ENCODE measurements at places on chromosomes 11 and 22.

DNA sequence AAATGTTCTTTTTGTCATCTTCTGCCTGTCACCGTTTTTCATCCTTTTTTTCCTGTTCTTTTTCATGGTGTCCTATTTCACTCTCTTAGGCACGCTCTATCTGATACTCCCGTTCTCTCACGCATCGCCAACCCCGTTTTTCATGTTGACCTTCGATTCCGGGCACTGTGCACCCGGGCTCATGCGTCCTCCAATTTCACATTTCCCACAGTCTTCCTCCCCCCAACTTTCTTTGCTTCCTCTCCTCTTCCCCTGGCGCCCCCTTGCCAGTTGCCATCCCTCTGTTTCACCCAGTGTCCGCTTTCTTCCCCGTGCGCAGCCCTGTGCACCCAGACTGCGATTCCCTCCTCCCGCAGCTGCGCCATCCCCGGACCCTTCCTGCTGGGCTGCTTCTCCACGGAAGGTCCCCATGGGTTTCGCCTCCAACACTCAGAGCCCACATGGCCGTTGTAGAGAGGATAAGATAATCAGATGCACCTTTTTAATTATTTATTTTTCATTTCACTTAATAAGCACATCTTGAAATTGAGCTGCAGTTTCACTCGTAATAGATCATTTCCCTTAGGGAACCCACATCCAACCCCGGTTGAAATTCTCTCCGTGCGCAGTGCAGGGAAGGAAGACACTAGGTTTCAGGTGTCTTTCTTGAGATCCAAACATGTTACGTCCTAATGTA lies 791.1 kb downstream of the NTM start:
- no peak for DNase-seq

- DNase-seq, result no peak
These were observed 131.4 kb upstream of the UBASH3B start for GRCh38 chr11:122523846-122524805.

DNA sequence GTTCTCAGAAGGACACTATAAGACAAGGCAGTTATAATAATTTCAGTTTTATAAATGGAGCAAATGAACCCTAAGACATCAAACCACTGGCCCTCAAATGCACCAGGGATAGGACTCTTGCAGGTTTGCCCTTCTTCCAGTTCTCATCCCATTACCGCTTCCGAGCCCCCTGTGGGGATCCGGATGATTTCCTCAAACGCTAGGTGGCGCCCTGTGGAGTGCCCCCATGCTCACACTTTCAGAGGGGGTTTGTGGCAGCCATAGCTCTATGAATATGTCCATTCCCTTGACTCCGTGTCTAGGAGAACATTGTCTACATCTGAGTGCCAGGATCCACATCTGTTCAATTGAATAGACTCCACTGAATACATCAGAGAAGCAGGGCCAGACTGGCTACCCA lies 816.3 kb downstream of the NTM start:
- no peak for DNase-seq

DNA sequence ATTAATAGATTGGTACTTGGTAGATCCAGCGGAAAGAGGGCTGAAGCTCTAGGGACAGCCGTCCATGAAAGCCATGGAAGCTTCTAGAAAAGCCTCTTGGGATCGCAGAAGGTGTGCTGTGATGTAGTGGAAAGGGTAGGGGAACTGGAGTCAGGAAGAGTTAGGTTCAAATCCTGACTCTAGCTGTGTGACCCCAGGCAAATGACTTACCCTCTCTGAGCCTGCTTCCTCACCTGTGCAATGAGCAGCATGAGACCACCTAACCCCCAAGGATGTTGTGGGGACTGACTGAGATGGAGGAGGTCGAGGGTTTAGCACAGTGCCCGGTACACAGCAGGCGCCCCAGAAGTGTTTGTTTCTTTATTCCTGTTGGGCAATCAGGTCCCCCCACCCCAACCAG lies 2.2 kb downstream of the EML3 start:
- no peak for DNase-seq

DNA sequence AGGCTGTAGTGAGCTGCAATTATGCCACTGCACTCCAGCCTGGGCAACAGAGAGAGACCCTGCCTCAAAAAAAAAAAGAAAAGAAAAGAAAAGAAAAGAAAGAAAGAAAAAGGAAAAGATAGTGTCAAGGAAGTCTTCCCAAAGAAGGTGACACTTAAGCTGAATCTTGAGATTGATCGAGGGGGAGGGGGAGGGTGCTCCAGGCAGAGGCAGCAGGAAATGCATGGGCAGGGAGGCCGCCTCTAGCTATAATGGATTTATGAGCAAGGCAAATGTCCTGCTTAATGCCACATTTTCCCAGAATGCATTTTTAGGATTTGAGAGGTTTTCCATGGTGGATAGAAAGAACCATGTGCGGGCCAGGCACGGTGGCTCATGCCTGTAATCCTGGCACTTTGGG lies 13.8 kb upstream of the DDB2 start:
- no peak for DNase-seq

DNA sequence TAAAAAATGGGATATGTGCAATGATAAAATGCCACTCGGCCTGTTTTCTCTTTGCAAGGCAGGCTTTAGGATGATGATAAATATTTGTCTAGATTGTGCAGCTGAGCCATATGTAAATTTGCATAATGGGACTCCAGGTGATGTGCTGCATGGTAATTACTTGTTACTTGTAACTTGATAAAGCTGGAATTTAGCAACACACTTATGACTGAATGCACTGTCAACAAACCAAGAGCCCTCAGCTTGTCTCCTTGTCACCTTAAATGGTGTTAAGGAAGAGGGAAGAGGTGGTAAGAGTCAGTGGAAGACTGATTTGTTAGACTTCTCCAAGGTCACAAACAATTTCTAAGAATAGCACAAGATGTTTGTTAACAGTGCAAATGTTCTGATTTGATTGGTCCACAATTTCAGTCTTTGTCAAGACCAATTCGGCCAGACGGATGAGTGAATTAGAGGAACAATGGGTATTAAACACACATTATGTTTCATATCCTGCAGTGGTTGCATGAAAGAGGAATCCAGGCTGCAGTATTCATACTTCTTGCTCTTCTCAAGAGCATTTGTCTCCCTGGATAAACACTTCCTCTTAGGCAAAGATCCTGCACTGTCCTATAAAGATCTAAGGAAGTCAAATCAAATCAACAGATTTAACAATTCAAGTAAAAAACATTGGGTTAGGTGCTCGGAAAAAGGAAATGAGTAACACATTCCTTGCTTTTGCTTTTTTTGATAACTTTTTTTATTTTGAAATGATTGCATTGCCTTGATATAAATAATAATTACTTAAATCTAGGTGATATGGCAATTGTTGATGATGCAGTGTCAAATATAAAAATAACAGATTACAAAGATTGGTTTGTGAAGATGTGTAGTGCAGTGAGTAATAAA lies 448.3 kb upstream of the DDI1 start:
- DNase-seq, result no peak

GRCh38 chr11:79237703-79238102 lies 203.1 kb downstream of the TENM4 start:
- no peak for DNase-seq

DNA sequence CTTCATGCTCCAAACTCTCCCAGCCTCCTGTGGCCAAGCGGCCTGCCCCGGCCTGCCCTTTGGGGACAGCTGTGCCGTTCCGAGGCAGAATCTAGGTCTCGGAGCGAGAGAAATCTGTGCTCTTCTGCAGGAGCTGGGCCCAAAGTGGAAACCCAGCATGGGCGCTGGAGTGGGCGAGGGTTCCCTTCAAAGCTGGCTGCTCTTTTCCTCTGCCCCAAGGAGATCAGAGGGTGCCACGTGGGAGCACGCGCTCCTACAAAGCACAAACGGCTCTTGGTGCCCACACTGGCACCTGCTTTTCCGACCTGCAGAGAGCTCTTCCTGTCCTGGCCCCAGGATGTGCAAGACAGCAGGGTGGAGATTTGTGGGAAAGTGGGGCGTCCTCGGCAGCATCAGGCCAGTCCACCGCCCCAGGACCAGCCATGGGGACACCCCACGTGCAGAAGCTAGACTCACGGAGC lies 6.9 kb downstream of the OSBPL5 start:
- no peak for DNase-seq

- DNase-seq, result no peak
These were observed 43.0 kb upstream of the KCNQ1OT1 start for GRCh38 chr11:2742611-2743426.

GRCh38 chr11:36500315-36500721 lies 9.8 kb downstream of the TRAF6 start:
- DNase-seq, result no peak

DNA sequence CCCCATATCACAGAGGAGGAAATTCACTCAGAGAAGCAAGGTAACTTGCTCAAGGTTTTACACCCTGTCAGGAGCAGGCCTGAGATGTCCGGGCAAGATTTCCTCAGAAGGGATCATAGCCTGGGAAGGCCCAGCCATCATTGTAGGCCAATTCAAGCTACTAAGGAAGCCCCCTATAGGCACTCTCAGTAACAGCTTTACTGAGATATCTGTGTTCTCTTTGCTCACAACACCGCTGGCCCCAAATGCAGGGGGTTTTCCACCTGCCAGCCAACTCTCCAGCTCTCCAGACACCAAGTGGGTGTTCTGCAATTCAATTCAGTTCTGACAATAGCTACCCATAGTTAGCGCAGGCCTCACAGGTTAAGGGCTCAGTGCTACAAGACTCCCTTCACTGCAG lies 84.0 kb downstream of the SLC36A4 start:
- DNase-seq, result no peak

DNA sequence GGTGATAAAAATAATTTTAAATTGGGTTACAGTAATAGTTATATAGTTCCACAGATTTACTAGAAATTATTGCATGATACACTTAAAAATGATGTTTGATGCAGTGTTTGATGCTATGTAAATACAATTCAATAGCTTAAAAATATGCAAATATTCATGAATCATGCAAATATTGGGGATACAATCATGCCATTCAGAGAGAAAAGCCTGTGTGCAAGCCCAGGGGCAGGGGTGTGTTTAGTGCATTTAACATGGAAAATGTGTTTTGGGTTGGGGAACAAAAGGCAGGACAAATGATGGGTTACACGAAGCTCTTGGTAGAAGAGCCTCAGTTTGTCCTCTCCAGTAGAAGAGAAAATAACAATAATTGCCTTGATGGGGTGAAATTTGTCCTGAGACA lies 6.0 kb downstream of the TRIM22 start:
- DNase-seq, result no peak

- peak; percentile 48 for DNase-seq
These were observed 585 bp upstream of the NADSYN1 start for GRCh38 chr11:71452199-71453036.

- DNase-seq, result no peak
These were observed 80.6 kb downstream of the RCN1 start for GRCh38 chr11:32171445-32171844.

Measured in frontal cortex (tissue), 4 donors.